Stimulated activated naive CD4-positive, alpha-beta T cell treated with Interleukin-2 at 50 U/mL for 16 hours (primary cell): ENCODE measurements at places on chromosomes 1 and 21.

GRCh38 chr21:43646550-43647260, 12.6 kb downstream of the HSF2BP start:
- DNase-seq: peak; percentile 78

GRCh38 chr1:30283199-30283962, 440.0 kb downstream of the MATN1 start:
- DNase-seq: no peak

- DNase-seq: no peak
Observed at GRCh38 chr1:189150624-189151023, 1327.0 kb downstream of the BRINP3 start.

GRCh38 chr1:101203820-101204540, 32.8 kb upstream of the S1PR1 start:
- DNase-seq: no peak

GRCh38 chr1:228546541-228547463, 59.6 kb downstream of the RNF187 start:
- no peak for DNase-seq

DNA sequence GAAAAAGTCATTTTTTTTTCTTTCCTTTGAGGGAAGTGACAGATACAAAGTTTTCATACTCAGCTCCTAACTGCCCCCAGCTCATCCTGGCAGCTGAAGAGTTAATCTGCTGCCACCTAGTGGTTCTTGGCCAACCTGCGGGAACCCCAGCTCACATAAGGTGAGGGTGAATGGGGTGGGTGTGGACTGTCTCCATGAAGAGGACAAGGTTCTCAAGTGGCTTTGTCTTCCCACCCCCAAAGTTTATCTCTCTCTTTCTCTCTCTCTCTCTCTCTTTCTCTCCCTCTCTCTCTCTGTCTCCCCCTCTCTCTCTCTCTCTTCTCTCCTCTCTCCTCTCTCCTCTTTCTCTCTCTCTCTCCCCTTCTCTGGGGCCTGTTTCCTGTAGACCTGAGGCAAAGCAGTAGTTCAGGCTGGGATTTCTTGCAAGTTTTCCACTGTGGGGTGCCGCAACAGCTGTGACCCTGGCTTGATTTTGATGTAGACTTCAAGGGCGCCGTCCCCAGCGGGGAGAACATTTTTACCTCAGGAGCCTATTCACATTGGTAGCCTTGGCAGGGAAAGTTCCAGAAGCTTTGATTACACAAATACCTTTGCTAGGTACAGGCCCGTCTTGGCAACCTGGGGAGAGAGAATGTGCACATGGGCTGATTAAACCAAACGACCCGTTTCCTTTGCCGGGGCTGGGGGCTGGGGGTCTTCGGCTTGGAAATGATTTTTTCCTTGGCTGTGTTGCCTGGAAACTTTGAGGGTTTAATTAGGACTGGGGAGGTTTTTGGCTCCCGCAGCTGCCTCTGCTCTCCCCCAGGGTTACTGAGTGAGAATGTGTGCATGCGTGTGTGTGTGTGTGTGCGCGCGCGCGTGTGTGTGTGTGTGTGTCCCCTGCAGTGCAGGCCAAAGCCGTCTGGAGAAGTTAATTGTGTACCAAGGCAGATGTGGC, 135.9 kb downstream of the TM2D1 start:
- peak; percentile 34 for DNase-seq

- no peak for DNase-seq
Observed at GRCh38 chr1:214882616-214883015, 199.9 kb upstream of the KCNK2 start.

GRCh38 chr1:185300152-185300551, 16.9 kb downstream of the IVNS1ABP start:
- DNase-seq: no peak

- no peak for DNase-seq
Observed at GRCh38 chr21:19076031-19076430, 672.4 kb upstream of the TMPRSS15 start.

DNA sequence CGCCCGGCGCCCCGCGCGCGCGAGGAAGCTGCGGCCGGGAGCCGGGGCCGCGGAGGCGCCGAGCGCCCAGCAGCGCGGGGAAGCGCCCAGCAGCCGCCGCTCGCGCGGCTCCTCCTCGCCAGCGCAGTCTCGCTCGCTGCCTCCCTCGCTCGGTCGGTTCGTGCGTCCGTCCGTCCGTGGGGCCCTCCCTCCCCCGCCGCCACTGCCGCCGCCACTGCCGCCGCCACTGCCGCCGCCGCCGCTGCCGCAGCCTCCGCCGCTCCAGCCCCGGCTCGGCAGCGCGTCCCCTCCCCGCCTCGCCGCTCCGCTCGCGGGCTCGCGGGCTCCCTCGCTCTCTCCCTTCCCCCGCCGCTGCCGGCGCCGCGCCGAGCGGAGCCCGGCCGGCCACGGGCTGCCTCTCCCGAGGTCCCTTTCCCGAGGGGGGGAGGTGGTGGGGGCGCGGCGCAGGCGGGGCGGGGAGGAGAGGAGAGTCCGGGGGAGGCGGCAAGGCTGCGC, at the start of gene KCND3:
TSS of gene KCND3 (minus strand) at position 138 of the 495 bp plus-strand sequence.
- DNase-seq: no peak

- no peak for DNase-seq
Observed at GRCh38 chr1:192118881-192119405, 39.3 kb upstream of the RGS18 start.

DNA sequence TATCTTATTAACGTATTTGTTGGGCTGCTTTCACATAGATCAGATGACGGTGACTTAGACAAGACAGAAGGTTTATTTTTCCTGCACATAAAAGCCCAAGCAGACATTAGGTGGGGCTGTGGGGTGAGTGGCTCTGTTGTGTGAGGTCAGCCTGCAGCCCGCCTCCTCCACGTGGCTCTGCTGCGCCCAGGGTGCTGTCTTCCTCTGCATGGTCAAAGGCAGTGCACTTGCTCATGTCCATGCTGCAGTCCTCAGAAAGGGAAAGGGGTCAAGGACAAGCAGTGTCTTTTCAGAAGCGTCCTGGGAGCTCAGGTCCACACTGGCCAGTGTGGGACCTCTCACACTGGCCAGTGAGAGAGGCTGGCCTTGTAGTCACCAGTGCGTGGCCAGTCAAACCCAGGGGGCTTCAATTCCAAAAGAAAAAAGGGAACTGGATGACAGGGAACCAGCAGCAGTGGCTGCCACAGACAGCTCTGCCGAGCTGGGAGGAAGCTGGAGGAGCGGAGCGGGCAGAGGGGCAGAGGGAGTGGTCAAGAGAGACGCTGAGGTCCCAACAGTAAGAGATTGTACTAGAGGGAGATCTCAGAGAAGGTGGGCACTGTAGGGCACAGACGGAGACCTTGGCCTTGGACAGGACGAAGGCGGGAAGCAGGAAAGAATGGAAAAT, 35.9 kb upstream of the SLC45A1 start:
- DNase-seq: no peak

DNA sequence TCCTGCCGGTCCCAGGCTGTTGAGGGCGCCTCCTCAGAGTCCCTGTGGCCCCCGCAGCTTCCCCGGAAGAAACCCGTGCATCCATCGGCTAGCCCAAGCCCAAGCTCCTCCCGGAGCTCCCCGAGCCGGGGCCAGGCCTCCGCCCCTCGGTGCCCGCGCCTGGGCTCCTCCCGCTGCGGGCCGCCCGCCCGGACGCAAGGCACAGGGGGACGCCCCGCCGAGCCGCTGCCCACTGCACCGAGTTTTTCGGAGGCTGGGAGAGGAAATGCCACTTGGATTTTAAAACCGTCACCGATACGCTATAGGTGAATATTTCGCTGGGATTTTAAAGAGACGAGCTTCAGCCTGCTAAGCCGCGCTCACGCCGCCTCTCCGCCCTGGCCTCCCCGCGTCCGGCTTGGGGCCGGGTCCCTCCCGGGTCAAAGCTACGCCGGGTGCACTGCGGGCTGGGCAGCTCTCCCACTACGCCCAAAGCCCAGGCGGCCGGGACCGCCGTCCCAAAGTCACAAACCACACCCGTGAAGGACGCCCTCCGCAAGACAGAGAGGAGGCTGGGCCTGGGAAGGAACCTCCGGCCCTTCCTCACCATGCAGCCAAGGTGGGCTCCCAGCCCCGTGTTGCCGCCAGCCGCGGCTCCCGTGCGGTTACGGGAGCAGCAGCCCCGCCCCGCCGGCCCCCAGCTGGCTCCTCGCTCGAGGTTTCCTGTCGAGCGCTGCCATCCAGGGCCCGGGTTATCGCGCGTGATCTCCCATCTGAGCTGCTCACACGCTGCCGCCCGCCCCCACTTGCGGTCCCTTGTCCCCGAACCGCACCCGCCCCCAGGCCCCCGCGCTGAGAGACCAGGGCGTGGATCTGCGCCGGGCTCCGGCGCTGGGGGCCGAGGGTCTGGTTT, 63.2 kb downstream of the CD247 start:
- DNase-seq: peak; percentile 84
